Testis (tissue), 5 donors: ENCODE measurements at places on chromosomes 1 and 21. TPM values are rescaled to one million over a fixed set of nuclear protein-coding genes. Genes with fewer than 3 reads are reported as not detected.

- H3K4me1 ChIP-seq: no peaks in the 10 kb centered on the region
- no peak overlapping the region for H3K4me3 ChIP-seq
- no peak overlapping the region for H3K27ac ChIP-seq
- H3K27me3 ChIP-seq: no peaks in the 10 kb centered on the region
These were observed 54.8 kb upstream of the SOD1 start for GRCh38 chr21:31604591-31605190.

GRCh38 chr21:44836666-44837471 lies 19.0 kb upstream of the SUMO3 start:
- H3K27me3 ChIP-seq: no peaks in the 10 kb centered on the region
- peak; percentile 88 for DNase-seq
- no peak overlapping the region for H3K27ac ChIP-seq
- H3K4me3 ChIP-seq: no peak overlapping the region
- H3K4me1 ChIP-seq: peaks cover 6% of the 10 kb centered on the region
- no peaks in the 10 kb centered on the region for H3K36me3 ChIP-seq

DNA sequence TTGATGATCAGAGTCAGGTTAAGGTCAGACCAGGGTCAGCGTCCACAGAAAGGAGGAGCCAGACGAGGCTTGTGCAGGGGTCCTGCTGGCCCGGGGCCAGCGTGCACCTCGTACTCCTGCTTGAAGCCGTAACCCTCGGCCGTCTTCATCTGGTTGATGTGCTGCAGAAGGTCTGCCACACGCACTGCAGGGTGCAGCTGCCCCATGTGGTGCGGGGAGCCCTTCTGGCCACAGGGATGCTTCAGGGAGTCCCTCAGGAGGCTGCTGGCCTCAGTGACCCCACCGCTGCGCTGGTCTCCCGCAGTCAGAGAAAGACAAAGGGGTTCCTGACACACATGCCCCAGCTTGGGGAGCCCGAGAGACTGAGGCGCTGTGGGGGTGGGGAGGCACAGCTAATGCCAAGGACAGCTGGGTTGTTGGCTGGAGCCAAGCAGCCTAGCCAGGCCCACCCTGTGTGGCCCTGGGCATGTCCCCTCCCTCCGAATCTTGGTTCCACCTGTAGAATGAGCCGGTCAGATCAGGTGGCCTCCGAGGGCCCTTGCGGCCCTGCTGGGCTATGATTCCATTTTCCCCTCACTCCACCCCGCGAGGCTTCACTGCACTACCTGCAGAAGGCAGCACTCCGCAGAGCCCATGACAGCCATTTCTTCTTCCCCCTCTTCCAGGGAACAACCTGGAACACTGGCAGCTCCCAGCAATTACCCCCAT lies 251.9 kb downstream of the PTPRU start:
- no peaks in the 10 kb centered on the region for H3K27me3 ChIP-seq
- DNase-seq: no peak
- no peaks in the 10 kb centered on the region for H3K4me1 ChIP-seq
- H3K4me3 ChIP-seq: no peak overlapping the region
- H3K27ac ChIP-seq: no peak overlapping the region

GRCh38 chr1:35661474-35661795 lies 20.1 kb upstream of the PSMB2 start:
- DNase-seq: no peak
- no peak overlapping the region for H3K27ac ChIP-seq
- no peaks in the 10 kb centered on the region for H3K4me1 ChIP-seq
- no peak overlapping the region for H3K4me3 ChIP-seq
- no peaks in the 10 kb centered on the region for H3K36me3 ChIP-seq

GRCh38 chr21:19935467-19935866 lies 1062.7 kb upstream of the NCAM2 start:
- H3K36me3 ChIP-seq: no peaks in the 10 kb centered on the region
- H3K4me1 ChIP-seq: no peaks in the 10 kb centered on the region
- H3K27me3 ChIP-seq: no peaks in the 10 kb centered on the region
- no peak overlapping the region for H3K27ac ChIP-seq
- no peak overlapping the region for H3K4me3 ChIP-seq
- no peak for DNase-seq

RNF186 gene
- 0.19 TPM for total RNA-seq

CSF3R gene
- 2.0 TPM for total RNA-seq

CALML6 gene
- total RNA-seq: 1.2 TPM
